ENCODE measurements at places on chromosomes 6 and 20. TPM values are rescaled to one million over a fixed set of nuclear protein-coding genes. Genes with fewer than 3 reads are reported as not detected.

GRCh38 chr6:49549691-49550491, 577 bp upstream of the C6orf141 start:
- DNase-seq = no peak

GRCh38 chr20:36496707-36497669, 44.3 kb upstream of the MYL9 start:
- no peak for DNase-seq

- no peak for DNase-seq
Observed at GRCh38 chr6:29558439-29559079, 973 bp downstream of the UBD start.

DNA sequence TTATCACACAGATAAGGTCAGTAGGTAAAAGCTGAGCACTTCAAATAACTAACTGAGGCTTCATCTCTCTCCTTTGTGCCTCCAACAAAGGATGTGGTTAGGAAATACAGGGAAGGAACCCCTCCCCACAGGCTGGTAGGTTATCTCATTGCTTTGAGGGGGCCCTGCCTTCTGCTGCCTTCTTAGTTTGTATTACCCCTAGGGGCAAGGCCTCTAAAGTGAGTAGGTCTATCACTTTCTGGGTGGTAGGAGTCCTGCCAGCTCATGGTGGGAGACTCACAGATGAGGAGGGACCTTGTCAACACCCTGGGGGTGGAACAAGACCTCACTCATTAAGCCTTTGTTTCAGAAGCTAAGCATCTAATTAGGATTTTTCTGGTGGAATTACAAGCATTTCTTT, 34.6 kb downstream of the EDN1 start:
- DNase-seq = no peak

DNA sequence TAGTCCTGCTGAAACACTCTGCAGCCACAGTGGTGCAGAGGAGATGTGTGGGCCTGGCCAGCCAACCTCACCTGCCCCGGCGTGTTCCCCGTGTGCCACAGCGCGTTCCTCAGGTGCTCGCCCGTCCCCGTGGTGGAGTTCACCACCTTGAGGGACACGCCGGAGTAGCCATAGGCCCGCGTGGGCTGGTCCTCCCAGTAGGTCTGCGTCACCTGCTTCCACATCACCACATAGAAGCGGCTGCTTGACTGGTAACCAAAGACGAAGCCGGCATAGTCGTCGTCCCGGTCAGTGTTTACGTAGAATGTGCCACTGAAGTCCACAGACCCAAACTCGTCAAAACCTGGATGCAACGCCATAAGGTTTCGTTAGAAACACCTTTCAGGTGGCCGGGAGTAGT, 31.5 kb downstream of the THBS2 start:
- no peak for DNase-seq

TRIM31 gene
- total RNA-seq = 181 TPM

DNA sequence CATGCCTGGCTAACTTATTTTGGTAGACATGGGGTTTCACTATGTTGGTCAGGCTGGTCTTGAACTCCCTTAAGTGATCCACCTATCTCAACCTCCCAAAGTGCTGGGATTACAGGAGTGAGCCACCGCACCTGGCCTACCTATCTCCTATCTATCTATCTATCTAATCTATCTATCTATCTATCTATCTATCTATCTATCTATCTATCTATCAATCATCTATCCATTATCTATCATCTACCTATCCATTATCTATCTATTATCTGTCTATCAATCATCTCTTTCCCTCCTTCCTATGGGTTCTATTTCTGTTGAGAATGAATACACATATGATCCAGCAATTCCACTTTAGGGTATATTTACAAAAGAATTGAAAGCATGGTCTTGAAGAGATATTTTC, 194.2 kb upstream of the ARG1 start:
- DNase-seq = no peak

SLC22A1 gene
- 4.5 TPM for total RNA-seq

GLYATL3 gene
- total RNA-seq = not detected
